ENCODE measurements at places on chromosomes 13 and 19.
A peak's percentile ranks its signal among the peaks of the same experiment; 100 is the strongest.

DNA sequence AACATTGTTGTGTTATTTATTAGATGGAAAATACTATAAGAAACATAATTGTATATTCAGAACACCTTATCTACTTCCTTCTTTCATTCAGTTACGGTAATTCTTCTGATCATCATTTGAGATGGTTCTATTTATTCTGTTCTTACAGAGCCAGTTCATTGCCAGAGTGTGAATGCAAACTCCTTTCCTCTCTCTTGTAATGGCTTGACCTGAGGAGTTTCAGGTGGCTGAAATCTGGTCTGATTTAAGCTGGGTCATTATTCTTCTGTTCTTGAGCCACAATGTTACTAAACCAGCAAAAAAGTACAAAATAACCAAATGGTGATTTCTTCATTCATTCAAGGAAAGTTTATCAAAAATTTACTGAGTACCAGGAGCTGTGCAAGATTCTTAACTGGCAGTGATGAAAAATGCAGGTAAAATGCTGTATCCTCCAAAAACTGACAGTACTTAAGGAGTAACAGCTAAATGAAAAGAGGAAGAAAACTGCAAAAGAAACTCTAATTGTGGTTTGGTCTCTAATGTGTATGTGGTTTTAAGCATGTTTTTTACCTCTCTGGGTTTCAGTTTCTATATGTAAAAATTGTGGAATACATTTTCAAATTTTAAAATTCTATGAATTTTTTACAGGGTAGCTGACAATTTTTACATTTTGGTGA, 182.4 kb upstream of the UFM1 start:
- DNase-seq, result no peak

DNA sequence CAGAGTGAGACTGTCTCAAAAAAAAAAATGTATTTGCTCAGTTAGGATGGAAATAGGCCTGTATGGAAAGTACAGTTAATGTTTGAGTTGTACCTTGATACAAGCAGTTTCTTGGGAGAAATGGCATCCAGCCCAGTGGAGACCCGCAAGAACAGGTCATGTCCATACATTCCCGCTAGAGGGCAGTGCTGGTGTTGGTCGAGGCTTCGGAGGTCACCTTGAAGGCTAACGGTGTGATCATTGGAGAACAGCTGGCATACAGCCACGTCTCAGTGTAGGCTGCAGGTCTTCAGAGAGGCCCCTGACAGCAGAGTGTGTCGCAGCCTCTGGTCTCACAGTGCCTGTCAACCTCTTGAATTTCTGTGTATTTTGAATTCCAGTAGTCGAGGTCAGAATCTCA, 7.5 kb downstream of the ZNF610 start:
- DNase-seq, result peak; percentile 21

GRCh38 chr13:57837801-57838200, 206.3 kb downstream of the PCDH17 start:
- DNase-seq, result no peak

- DNase-seq, result peak; percentile 21
Measured at GRCh38 chr13:49791711-49792549, 552 bp downstream of the KPNA3 start.

DNA sequence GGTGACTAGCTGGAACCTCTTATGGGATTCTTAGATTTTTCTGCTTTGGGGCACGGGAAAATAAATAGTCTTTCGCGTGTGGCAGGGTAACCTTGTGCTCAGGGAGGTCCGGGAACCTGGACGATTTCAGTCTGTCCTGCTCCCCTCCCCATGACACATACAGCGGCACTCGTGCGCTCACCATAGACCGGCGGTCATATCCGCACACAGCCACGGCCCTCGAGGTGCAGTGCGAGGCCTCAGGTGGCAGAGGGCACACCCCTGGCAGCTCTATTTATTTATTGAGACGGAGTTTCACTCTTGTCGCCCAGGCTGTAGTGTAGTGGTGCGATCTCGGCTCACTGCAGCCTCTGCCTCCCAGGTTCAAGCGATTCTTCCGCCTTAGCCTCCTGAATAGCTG, 3.0 kb downstream of the ONECUT3 start:
- no peak for DNase-seq

DNA sequence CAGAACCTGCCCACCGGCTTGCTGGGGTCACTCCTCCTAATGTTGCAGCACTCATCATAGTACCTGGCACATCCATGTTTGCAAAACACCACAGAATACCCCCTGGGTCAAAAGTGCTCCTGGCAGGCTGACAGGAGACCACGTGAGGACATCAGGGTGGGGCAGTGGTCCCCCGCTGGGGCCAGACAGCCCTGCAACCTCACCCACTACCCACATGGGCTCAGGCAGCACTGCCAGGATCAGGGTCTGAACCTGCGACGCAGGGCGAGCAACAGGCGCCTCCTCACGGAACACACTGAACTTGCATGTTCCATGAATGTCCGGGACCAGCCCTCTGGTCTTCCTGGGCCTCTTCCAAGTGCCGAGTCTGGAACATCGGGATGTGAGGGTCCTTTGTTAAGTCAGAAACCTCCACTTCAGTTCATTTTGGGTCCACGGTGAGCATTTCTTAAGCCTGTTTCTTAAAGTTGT, 1.4 kb upstream of the SLC7A9 start:
- DNase-seq, result no peak
